ENCODE measurements at places on chromosomes 1 and 21.

DNA sequence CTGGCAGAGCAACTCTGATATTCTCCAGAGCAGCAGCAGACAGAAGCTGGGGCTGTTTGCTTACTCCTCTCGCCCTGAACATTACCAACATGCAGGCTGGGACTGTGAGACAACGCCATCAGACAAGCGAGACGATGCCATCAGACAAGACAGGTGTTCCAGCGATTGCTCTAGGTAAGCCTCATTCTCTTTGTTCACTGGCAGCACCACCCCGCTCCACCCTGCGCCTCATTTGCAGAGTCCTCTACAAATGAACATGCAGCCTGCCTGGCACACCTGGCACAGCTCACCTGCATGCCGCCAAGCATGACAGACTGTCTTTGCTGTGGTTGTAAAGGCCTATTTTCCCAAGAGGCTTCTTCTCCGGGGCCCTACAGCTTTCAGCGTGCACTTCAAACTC is 346.2 kb downstream of the SMYD3 start:
- DNase-seq, result no peak

DNA sequence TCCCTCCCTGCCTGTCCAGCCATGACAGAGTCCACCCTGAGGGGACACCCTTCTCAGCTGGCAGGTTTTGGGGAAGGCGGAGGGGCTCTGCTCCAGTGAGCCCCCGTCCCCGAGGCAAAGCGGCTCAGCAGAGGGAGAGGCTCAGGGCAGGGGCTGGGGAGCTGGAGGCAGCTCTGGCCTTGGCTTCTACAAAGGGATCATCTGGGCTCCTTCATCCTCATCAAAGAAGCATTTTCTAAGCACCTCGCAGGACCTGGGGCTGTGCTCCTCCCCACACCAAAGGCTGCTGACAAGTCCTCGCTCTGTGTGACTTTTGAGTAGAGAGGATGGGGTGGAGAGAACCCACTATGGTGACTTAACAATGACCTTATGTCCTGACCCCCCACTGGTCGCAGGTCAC is 21.0 kb upstream of the CLSTN1 start:
- DNase-seq, result no peak

GRCh38 chr1:99808391-99809115 is 41.6 kb upstream of the AGL start:
- peak; percentile 28 for DNase-seq

- DNase-seq, result no peak
Measured at GRCh38 chr21:18493422-18493821, 89.8 kb upstream of the TMPRSS15 start.

DNA sequence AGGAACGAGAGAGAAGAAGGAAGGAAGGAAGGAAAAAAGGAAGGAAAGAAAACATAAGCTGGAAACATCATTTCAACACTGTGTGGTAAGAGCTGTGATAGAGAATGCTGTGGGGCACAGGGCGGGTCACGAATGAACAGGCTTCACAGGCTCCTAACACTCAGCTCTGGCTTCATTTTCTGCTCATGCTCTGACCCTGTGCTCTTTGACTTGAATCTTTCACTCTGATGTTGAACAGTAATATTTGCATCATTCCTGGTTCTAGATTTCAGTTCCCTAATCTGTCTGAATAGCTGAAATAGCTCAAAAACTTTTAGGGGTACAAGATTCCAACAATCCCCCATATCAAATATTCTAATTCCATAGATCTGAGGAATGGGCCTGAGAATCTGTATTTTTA is 207.3 kb downstream of the LHX8 start:
- DNase-seq, result no peak

DNA sequence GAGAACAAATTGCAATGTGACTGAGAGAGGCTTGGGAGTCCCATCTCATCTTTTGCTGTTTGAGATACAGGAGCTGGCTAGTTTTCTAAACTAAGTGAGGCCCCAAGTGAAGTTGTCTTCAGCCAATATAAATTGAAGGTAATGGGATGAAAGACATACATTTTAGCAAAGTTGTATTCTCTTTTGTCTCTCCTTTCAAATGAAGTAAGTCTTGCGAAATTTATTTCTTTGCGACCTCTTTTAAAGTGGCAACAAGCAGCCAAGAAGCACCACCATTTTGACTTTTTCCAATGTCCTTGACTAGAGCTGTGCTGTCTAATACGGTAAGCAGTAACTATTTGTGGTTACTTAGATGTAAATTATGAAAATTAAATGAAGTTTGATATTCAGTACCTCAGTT is 385.7 kb downstream of the USP25 start:
- DNase-seq, result no peak

DNA sequence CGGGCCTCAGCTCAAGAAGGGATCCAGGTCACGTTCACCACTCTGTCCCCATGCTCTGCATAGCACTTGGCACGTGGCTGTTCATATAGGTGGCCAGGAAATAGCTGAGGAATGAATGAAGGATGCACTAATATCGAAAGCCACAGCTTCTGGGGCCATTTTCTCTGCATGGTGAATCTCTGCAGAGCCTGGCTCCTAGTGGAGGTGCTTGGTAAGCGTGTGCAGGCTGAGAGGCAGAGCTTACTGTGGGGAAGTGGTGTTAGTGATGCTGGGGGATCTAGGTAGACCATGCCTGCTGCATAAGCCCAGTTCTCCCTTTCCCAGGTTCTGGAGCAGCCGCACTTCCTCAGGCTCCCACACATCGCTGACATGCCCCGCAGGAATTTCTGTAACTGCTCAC is 8.3 kb downstream of the CSRP1 start:
- no peak for DNase-seq

DNA sequence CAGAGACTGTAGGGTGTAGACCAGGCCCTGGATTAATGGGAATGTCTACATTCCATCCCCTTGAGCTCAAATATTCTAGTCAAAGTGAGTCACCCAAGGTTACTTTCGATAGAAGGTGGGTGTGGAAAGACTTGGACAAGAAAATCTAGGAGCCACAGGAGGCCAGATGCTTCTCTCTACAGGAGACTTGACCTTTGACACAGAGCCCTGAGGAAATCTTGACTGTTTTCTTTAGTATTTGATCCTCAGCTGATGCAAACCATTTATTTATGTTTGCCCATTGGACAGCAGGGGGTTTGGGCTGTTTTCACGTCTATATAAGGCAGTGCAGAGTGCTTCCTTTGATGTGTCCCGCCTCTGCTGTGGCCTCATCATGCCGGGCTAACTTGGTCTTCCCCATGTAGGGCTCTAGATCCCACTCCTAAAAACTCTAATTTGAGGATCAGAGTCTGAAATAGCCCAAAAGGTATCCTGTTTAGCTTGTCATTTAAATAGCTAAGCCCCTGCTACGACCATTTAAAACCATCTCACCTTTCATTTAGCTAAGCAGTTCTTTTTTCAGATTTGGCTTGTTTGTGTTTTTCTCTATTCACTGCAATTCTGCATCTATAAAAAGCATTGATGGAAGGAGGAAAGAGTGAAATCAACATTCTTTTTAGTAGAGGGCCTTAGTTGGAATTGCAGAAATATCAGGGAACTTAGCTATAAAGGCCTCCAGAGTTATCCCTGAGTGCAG is 15.5 kb upstream of the MAP3K7CL start:
- DNase-seq, result no peak

DNA sequence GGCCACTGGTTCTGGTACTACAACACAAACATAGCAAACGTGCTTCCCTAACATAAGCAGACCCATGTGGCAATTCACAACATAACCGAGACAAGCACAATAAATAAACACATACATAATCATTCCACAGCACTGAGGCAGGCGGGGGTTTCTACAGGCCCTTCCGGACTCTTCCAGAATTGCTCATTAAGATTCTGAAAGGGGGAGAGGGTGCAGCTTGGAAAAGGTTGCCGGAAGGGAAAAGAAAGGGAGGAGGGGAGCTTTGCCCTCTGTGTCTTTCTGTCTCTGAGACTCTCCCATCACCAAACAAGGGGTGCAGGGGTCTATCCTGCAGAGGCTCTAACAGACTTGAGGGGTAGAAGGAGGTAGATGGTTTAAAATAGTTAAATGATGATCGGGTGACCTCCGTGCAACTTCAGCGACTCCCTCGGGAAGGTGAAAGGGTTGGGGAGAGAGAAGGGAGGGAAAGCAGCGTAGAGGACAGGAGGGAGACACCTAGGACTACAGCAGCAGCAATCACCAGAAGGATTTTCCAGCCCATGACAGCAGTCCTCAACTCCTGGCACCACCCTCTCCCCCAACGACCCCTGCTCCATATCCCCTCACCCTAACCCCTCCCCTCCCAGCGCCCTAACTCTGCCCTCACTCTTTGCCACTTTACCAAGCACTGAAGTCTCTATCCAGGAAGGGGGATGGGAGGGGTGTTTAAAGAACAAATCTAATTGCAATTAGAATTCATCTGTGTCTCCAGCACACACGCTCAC is 365.5 kb upstream of the ESRRG start:
- DNase-seq, result no peak

DNA sequence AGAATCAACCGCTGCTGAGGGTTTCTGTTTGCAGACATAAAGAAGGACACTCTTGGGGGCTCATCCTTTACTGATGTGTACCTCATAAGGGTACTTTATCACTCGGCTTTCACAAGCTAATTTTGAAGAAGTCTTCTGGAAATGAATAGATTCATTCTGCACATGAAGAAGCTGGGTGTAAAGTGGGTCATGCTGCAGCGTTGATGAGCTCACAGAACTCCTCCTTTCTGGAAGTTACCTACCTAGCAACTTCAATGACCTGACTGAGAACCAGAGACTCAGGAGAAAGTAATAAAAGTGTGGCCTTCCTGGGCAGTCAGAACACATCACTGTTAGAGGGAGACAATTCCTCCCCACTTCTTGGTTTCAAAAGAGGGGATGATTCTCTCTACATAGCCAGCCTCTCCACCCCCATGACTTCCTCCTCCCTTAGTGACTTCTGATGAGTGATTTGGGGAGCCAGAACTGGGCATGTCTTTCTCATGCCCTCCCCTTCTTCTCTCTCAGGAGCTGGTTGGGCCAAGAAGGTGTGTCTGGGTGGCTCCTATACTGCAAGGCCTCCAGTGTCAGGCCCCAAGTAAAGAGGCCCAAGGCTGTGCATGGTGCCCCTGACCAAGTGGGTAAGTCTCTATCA is 27.0 kb downstream of the PCNX2 start:
- DNase-seq, result no peak

DNA sequence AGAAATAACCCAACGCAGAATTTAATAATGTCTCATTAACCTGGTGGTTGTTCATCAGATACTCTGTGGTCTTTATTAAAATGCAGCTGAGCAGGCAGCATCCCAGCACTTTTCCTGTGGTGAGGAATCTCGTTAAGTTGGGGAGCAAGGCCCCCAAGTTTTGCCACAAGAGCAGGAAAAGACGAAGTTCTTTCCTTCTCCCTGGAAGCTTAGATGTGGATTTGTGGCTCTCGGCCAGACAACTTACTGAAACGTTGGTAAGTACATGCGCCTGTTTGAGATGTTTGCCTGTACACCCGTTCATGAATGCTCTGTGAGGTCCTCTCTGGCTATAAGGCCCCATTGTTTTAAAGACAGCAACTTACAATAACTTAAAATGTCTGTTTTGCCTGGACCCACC is 34.3 kb upstream of the PDE9A start:
- DNase-seq, result no peak

DNA sequence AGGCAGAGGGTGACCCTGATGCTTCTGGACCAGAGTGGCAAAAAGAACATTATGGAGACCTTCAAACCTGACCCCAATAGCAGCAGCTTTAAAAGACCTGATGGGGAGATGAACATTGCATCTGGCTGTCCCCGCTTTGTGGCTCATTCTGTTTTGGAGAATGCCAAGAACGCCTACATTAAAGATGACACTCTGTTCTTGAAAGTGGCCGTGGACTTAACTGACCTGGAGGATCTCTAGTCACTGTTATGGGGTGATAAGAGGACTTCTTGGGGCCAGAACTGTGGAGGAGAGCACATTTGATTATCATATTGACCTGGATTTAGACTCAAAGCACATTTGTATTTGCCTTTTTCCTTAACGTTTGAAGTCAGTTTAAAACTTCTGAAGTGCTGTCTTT is 45.8 kb downstream of the TRAF5 start:
- no peak for DNase-seq

- DNase-seq, result no peak
Measured at GRCh38 chr21:38679534-38679933, 126.2 kb upstream of the ETS2 start.

DNA sequence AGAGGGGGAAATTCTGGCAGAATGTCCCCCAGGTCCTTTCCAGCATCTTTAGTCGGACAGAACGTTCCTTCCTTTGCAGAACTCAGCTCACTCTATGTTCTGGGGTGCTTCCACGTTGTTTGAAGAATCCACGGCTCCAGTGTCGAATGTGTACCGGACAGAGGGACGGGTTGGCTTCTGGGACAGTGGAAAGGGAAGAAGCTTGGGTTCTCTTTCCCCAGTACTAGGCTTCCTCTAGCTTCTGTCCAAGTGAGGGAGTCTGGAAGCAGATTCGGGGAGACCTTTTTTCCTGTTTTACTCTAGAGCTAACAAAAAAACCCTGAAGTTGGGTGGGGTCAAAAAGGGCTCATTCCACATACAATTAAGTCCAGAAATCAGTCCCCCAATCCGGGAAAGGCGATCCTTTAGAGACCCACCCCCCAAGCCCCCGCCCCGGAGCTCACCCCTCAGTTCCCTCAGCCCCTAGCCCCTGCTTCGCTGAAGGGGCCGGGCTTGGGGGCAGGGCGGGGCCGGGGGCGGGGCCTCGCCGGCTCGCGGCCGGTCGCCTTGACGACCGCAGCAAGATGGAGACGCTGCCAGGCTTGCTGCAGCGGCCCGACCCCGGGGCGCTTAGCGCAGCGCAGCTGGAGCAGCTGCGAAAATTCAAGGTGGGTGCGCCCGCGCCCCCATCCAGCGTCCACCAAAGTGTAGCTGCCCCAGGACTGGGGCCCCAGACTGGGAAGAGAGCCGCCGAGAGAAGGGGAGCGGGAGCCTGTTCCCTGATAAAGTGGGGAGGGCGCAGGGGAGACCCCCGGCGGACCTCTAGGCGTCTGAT is at the start of gene RIIAD1:
Gene RIIAD1, plus strand, starts transcription at position 549 of the 814 bp plus-strand sequence. Its CDS starts 15 bp downstream, at position 564.
- no peak for DNase-seq

DNA sequence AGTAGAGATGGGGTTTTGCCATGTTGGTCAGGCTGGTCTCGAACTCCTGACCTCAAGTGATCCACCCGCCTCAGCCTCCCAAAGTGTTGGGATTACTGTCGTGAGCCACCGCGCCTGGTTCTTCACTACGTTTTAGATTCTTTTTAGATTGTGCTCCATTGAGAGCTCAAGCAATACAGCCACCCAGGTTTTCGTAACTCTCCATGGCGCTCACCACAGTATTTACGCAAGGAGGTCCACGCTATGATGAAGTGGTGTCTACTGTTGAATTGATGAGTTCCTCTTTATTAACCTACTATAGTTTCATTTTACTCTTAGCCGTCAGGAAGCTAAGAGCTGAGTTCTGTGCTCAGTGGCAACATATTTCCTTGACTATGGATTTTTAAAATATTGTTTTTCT is 1.8 kb upstream of the KIF1B start:
- no peak for DNase-seq

GRCh38 chr1:15683345-15684039 is 628 bp upstream of the PLEKHM2 start:
- no peak for DNase-seq

- no peak for DNase-seq
Measured at GRCh38 chr1:242800521-242800920, 276.0 kb upstream of the PLD5 start.

- no peak for DNase-seq
Measured at GRCh38 chr1:225691377-225691776, 38.5 kb upstream of the ENAH start.

Measured in NCI-H1417 treated with DMSO at 0.1 percent for 48 hours (cell line).